A549 treated with CpdA at 1 μM for 4 hours (cell line): ENCODE measurements at places on chromosomes 13 and 19. TPM values are rescaled to one million over a fixed set of nuclear protein-coding genes. Genes with fewer than 3 reads are reported as not detected.

FCAR gene
- total RNA-seq, result not detected in 5 replicates

CABP5 gene
- not detected in 5 replicates for total RNA-seq

ZNF208 gene
- total RNA-seq, result not detected in 5 replicates

YJEFN3 gene
- 2.2 to 4.9 TPM (median 3.6 TPM) in 5 replicates for total RNA-seq

SIGLECL1 gene
- not detected in 5 replicates for total RNA-seq

RFPL4AL1 gene
- not detected in 5 replicates for total RNA-seq

ZNF681 gene
- total RNA-seq, result not detected in 5 replicates

TBXA2R gene
- total RNA-seq, result 0.54 to 0.91 TPM (median 0.74 TPM) in 5 replicates

CLIP3 gene
- total RNA-seq, result 0.83 to 1.4 TPM (median 1.0 TPM) in 5 replicates

C3 gene
- total RNA-seq, result 37.2 to 48.7 TPM (median 44.4 TPM) in 5 replicates

CLEC17A gene
- not detected in 5 replicates for total RNA-seq

KANK3 gene
- total RNA-seq, result 2.3 to 4.3 TPM (median 3.5 TPM) in 5 replicates

C2CD4C gene
- total RNA-seq, result 0.24 to 0.59 TPM (median 0.53 TPM) in 5 replicates

TMTC4 gene
- 9.2 to 13.4 TPM (median 11.9 TPM) in 5 replicates for total RNA-seq

RGS9BP gene
- 0.26 to 0.47 TPM (median 0.30 TPM) in 5 replicates for total RNA-seq

GRIK5 gene
- 0.42 to 0.93 TPM (median 0.57 TPM) in 5 replicates for total RNA-seq

ZNF709 gene
- 0.04 TPM in 1 of 5 replicates, not detected in the others for total RNA-seq

ZNF534 gene
- not detected in 5 replicates for total RNA-seq

TTYH1 gene
- 0.10 TPM in 1 of 5 replicates, not detected in the others for total RNA-seq

SRRM5 gene
- total RNA-seq, result 0.79 to 1.1 TPM (median 1.1 TPM) in 5 replicates

IER2 gene
- 60.3 to 91.4 TPM (median 81.0 TPM) in 5 replicates for total RNA-seq

APC2 gene
- 1.3 to 2.0 TPM (median 1.7 TPM) in 5 replicates for total RNA-seq

LYPD3 gene
- total RNA-seq, result 0.47 to 0.79 TPM (median 0.70 TPM) in 5 replicates

SYCN gene
- total RNA-seq, result not detected in 5 replicates

SBSN gene
- total RNA-seq, result 3.3 to 4.8 TPM (median 3.7 TPM) in 5 replicates
